ENCODE measurements at places on chromosomes 2 and 18.

DNA sequence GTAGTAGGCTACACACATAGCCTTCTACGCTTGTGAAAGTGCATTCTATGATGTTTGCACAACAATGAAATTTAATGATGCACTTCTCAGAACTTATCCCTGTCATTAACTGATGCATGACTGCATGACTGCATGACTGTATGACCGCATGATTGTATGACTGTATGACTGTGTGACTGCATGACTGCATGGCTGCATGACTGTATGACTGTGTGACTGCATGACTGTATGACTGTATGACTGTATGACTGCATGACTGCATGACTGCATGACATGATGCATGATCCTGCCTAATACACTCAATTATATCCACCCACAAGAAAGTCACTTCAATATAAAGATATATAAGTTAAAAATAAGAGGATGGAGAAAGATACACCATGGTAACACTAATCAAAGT is 365.4 kb upstream of the FSIP2 start:
- no peak for DNase-seq

GRCh38 chr2:136310005-136310495 is 192.1 kb upstream of the CXCR4 start:
- DNase-seq, result no peak

DNA sequence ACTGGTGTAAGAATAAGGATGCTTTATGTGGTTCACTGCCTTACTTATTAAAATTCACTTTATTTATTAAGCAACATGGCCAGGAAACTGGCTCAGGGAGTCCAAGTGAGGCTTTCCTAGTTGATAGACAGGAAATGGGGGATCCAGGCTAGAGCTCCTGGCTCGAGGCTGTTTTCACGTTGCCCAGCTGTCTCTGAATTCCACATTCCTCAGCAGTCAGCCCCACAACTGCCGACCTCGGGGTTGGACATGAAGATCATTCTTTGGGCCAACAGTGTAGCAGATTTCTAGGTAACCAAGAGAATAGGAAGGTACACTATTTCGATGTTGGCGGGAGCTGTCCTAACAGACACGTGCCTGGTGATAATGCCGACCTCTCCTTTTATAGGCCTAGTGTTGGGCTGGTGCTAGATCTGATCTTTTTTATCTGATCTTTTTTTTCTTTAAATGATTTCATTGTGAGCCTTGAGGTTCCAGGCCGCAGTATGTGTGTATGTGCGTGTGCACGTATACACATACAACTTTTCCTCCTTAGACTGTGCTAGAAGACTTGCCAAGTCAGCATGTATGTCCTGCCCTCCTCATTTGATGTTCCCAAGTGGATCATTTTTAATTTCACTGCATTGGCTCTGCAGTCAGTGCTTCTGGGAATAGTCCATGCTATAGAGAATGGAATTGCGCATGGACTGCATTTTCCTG is 103.5 kb downstream of the CABLES1 start:
- no peak for DNase-seq

DNA sequence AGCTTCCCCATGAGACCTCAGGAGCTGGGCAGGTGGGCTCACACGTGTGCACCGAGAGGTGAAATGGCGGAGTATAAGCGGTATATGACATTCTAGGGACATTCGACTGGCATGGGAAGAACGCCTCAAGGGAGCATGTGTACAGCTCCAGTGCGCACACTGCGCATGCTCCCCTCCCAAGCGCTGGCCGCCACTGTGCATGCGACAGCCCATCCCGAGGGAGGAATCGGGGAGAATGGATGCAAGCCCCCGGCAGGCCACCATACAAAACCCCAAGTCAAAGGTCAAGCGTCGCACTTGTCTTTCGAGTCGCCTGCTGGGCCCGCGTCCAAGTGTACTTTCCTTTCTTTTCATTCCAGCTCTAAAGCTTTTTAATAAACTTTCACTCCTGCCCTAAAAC is 103.4 kb upstream of the ODC1 start:
- DNase-seq, result no peak

DNA sequence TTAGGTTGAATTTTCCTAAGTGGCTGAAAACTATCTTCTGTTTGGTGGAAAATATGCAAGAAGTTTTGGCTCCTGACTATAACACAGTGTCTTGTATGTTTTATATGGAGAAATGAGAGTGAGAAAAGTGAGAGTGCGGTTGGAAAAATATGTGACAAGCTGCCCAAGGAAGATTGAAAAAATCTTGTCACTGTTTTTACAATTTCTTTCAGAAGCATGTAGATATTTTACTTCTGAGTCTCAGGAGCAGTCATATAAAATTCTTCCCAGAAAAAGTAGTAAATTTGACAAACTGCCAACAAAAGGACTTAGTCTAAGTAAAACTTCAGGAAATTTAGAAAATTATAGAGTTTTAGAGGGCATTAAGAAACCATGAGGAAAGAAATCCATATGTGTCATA is 19.4 kb upstream of the RMND5A start:
- DNase-seq, result no peak
